Stimulated activated naive CD4-positive, alpha-beta T cell treated with Interleukin-2 at 50 U/mL for 16 hours (primary cell): ENCODE measurements at places on chromosomes 5 and 9.

GRCh38 chr5:87188391-87188790 lies 79.3 kb upstream of the RASA1 start:
- DNase-seq: no peak

- no peak for DNase-seq
Observed at GRCh38 chr9:87991151-87991870, 17.0 kb upstream of the CDK20 start.

DNA sequence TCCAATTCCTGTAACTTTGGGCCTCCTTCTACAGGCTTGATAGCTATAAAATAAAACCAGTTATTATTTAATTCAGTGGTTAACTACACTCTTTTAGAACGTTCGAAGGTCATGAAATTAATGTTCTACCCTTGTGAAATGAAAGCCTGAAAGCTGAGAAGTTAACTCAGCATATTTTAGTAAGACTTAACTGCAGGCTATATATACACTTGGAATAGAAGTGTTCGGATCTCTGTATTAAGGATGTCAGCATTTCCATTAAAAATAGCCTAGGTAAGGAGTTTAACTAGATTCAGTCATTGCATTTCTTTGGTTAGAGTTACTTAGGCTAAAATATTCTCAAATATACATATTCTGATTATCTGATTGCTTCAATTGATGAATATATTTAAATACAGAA lies 229.2 kb downstream of the MRPS30 start:
- DNase-seq: no peak

DNA sequence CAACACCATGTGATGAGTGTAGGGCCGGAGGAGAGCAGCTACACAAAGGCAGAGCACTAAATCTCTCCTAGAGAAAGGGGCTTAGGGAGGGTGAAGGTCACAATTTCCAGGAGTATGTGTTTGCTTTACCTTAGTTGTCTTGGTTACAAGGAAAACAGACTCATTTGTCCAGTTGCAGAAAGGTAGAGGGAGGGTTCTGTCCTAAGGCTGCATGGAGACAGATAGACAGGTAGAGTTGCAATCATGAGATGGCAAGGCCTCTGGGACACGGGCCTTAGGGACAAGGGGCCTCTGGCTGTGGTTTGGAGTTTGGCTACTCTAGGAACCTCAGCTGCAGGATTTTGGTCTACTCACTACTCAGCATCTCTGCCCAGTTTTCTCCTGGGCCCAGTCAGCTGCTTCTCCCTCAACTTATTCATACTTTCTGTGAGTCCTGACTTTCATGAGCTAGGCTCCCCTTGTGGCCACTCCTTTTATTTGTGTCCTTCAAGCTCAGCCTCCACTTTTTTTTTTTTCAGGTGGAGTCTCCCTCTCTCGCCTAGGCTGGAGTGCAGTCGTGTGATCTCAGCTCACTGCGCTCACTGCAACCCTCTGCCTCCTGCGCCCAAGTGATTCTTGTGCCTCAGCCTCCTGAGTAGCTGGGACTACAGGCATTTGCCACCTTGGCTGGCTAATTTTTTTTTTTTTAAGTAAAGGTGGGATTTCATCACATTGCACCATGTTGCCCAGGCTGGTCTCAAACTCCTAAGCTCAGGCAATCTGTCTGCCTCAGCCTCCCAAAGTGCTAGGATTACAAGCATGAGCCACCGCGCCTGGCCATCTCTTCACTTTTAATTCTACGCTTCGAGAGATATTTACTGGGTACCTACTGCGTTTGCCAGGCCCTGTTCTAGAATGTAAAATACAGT lies 76.6 kb downstream of the PTPDC1 start:
- no peak for DNase-seq

DNA sequence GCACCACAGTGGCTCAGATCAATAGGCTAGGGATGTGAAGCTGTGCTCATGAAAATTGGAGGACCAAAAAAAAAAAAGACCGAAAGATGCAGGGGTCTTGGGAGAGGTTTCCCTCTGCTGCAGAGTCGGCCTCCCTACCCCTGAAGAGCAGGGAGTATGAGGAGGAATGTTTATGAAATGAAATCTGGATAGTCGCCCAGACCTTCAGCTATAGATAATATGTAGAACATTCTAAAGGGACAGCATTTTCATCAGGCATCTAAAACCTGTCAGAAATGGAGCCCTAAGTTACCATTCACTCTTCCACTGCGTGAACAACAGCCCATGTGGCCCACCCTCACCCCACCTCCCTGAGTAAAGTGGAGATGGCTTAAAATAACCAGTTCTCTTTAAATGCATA lies 122.9 kb downstream of the TMEM174 start:
- no peak for DNase-seq

GRCh38 chr5:55535199-55535905 lies 588 bp upstream of the PLPP1 start:
- no peak for DNase-seq

- DNase-seq: no peak
Observed at GRCh38 chr9:19934301-19934871, 145.5 kb upstream of the SLC24A2 start.

DNA sequence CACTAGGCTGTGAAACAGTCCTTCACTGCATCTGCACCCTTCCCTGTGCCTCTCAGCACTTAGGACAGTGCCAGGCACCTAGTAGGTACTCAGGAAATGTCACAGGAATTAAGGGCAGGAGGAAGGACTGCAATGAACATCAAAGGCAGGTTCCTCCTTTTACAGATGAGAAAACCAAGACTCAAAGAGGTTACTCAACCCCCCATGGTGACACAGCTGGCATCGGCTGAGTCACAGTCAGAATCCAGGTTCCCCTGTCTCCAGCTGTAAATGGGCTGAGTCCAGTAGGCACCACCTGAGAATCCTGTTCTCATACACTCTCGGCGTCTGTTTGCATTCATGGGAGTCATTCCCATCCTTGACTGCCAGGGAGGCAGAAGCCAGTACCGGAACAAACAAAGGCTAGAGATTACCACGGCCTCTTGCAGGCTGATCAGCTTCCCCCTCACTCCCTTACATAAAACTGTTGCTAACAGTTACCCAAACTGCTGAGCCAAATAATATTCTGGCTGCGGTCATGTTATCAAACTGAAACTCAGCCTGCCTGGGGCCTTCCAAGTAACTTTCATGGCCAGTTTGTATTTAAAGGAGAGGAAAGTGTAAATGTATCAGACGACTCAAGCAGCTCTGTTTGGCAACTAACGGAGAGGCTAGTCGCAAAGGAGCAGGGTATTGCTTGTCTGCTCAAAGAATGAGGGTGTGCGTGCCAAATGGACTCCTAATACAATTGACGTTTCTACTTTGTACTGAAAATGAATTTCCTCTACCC lies 201.7 kb downstream of the PAPPA start:
- no peak for DNase-seq

DNA sequence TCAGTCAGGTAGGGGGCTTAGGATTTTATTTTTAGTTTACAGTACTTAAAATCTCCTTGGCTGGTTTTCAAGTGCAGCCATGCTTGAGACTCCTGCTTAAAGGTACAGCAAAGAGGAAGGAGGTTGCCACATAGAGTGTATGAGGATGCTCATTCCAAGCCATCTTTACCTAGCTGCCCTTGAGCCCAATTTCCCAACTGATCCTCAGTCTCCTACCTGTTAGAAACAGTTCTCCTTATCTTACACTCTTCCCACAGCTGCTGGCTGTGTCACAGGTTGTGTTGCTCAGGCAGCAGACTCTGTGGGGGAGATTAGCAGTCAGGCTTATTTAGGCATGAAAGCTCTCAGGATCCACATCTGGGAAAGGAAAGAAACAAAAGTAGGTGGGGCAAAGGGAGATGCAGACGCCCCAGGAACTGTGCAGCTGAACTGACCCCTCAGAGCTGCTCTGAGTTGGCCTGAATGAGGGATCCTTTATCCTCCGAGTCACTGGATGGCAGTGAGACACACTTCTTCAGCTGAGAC lies 95.1 kb downstream of the NMUR2 start:
- no peak for DNase-seq

GRCh38 chr9:93577975-93578682 lies 1.7 kb downstream of the PHF2 start:
- DNase-seq: no peak

GRCh38 chr5:178227138-178227659 lies 5.4 kb downstream of the PHYKPL start:
- DNase-seq: no peak

GRCh38 chr9:38186404-38187115 lies 117.5 kb upstream of the SHB start:
- DNase-seq: no peak

GRCh38 chr9:136944212-136944518 lies 373 bp downstream of the FBXW5 start:
- DNase-seq: no peak

DNA sequence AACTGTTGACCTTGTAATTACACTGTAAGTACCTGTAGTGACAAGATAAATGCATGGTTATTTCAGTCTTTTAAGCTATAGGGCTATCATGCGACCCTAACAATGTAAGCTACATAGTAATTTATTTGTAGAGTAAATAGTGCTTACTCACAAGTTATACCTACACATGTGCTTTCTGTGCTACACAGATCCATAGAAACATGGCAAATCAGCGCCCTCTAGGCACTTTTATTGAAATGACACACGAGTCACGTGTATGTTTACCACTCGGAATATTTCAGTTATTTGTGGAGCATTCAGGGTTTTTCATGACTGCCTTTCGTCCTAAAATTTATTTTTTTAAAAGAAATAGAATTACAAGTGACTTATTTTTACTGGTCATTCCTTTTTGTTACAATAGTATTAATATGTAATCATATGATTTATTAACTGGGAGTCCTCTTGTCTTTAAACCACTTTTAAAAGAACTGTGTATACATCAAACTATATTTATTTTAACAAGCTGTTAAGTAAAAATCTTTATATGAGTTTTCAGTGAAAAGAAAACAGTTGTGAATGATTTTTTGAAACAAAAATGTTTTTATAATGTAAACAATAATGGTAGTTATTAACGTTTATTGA lies 1242.3 kb upstream of the WWC1 start:
- no peak for DNase-seq

DNA sequence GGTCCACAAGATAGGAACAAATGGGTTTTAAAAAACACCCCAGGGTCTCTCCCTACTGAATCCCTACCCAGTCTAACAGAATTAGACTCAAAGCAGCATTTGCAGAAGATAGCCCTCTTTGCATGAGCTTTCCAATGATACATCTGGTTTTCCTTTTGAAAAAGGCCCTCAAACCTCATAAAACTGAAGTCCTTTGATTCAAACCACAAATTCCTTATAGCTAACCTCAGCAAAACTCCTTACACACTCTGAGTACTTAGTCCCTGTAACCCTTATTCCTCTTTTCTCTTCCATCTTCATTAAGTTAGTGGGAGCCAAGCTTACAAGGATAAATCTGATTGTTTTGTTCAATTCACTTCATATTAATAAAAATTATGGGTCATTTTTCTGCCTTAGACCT lies 90.5 kb upstream of the TNC start:
- no peak for DNase-seq

GRCh38 chr9:129414377-129414992 lies 206.4 kb downstream of the C9orf50 start:
- peak; percentile 25 for DNase-seq

DNA sequence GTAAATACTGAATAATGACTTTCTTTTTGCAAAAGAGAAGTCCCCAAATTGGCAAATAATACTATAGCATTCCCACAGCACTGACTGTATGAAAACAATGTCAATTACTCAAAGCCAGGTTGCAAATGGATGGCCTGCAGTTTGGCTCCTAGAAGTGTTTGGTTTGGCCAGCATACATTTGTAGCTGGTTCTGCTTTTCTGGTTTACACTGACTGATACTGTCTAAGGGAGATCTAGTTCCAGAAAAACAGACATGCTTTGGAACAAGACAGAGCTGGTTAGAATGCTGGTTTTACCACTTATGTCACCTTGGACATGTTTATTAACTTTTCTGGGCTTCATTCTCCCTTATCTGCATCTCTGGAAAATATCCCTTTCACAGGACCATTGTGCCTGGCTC lies 81.5 kb upstream of the TRPM3 start:
- DNase-seq: no peak

DNA sequence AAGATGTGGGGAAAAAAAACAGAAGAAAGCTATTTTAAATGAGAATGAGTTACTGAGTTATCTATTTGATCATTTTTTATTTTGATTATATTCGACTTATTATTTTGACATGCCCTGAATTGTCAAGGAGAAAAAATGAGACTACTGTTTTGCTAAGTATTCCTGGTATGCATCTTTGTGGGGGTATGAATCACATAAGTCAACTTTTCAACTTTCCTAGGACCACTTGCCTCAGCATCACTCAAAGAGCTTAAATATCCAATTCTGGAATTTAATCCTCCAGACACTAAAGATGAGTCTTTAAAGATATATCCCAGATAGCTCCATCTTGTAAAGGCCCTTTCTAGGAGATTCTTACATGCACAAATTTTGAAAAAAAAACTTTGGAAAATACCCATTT lies 17.4 kb upstream of the SPDL1 start:
- no peak for DNase-seq

- no peak for DNase-seq
Observed at GRCh38 chr5:159091596-159092331, 8.0 kb downstream of the EBF1 start.

- no peak for DNase-seq
Observed at GRCh38 chr5:6188976-6189375, 189.4 kb downstream of the MED10 start.

DNA sequence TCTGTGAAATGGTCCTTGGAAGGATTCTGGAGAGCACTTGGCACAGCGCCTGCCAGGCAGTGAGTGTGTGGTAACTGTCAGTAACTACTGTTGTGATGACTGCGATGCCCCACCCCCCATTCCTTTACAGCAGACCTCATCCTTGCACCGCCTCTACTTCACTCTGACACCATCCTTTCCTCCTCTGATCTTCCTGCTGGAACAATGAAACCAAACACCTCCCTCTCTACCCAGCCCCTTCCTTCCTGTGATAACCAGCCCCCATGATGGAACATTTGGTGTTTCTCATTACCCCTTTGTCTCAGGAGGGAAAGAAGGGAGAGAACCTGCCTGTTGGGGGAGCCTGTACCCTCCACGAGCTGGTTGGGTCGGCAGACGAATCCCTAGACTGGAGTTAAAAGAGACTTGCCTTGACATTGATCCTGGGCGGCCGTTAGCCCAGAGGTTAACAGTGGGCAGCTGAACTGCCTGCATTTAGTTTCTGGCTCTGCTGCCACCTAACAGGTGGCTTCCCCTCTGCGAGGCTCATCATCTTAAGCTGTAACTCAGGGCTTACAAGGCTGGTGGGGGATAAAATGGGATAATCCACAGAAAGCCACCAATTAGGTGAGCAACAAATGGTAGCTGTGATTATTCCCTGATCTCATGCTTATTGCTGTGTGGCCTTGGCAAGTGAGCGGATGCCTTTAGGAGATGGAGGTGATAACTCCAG lies 34.2 kb upstream of the GRPEL2 start:
- DNase-seq: no peak

GRCh38 chr5:161312882-161313281 lies 233.6 kb downstream of the GABRB2 start:
- DNase-seq: no peak

DNA sequence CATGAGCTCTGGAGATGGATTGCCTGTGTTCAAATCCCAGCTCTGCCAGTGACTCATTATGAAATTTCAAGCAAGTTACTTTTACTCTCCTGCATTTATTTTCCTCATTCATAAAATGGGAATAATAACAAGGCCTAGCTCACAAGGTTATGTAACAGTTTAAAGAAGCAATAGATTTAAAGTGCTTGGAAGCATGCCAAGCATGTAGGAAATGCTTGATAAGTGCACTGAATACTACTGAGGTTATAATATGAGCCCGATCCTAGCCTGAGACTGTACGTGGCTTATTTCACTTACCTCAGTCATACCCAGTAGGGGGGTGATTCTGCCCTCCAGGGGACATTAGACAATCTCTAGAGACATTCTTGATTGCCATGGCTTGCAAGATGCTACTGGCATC lies 734.1 kb upstream of the WWC1 start:
- DNase-seq: no peak
